Bone marrow (tissue), 2 donors: ENCODE measurements at places on chromosomes 7 and 10.

DNA sequence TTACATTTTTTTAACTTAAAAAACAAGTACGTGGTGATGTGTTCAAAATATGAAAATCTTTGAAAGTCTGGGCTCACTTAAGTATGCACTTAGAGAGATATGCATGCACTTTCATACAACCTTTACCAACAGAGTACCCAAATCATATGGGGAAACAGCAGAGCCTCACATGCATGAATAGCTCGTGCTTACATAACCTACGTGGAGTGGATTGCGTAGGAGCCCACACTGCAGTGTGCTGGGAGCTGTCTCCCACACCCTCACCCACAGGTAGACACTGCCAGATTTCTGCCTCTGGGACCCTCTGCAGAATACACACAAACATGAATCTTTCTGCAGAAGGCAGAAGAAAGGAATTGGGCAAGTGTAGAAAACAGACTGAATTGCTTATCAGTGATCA lies 581 bp downstream of the CLCN1 start:
- no peak for DNase-seq

- no peak for DNase-seq
These were observed 41.6 kb downstream of the FRMPD2 start for GRCh38 chr10:48232717-48233447.

DNA sequence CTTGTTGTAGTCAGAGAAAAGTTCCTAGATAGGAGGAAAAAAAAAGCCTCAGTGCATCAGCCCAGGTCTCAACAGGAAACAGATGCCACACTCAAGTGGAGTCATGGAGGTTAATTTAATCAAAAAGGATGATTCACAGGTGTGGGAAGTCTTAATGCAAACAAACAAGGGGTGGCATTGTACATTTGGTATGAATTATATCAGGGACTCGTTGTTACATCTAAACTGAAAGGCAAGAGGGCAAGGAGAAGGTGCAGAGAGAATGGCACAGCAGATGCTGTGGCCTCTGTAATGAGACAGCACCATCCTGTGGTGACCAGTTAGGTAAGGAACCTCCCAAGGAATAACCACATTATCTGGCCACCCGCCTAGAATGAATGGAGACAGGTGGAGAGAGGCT lies 133.7 kb downstream of the PTPRZ1 start:
- no peak for DNase-seq

- no peak for DNase-seq
These were observed 43.2 kb downstream of the SVOPL start for GRCh38 chr7:138657854-138658386.

- peak; percentile 56 for DNase-seq
These were observed 208.4 kb downstream of the TPST1 start for GRCh38 chr7:66413379-66414114.

GRCh38 chr10:24012249-24012803 lies 196.6 kb upstream of the KIAA1217 start:
- no peak for DNase-seq

- DNase-seq, result no peak
These were observed 49.9 kb upstream of the CAMK2B start for GRCh38 chr7:44375236-44375699.

DNA sequence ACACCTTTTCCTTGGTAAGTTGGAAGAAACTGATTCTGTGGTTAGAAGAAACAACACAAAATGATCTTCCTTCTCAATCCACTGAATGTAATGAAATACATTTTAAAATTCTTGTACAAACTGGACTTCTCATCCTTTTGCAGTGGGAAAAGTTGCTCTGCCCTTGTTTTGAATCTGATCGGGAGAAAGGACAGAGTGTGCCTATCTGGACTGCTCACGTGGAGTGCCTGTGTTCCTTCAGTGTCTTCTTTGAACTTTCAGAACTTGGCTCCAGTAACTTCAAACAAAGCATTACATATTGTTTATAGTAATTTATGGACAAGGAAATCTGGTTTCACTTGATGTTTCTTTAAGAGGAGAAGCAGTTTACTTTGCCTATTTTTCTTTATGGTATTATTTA lies 17.1 kb downstream of the SLC26A3 start:
- DNase-seq, result no peak

DNA sequence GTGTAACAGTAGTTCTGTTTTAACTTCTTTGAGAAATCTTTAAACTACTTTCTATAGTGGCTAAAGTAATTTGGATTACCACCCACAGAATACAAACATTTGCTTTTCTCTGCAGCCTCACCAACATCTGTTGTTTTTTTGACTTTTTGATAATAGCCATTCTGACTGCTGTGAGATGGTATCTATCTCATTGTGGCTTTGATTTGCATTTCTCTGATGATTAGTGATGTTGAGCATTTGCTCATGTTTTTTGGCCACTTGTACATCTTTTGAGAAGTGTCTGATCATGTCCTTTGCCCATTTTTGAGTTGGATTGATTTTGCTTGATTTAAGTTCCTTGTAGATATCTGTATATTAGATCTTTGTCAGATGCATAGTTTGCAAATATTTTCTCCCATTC lies 66.7 kb downstream of the RNF133 start:
- no peak for DNase-seq

- no peak for DNase-seq
These were observed 18.5 kb downstream of the CFAP70 start for GRCh38 chr10:73340121-73340520.

GRCh38 chr7:92330835-92331438 lies 85.2 kb downstream of the ANKIB1 start:
- no peak for DNase-seq

DNA sequence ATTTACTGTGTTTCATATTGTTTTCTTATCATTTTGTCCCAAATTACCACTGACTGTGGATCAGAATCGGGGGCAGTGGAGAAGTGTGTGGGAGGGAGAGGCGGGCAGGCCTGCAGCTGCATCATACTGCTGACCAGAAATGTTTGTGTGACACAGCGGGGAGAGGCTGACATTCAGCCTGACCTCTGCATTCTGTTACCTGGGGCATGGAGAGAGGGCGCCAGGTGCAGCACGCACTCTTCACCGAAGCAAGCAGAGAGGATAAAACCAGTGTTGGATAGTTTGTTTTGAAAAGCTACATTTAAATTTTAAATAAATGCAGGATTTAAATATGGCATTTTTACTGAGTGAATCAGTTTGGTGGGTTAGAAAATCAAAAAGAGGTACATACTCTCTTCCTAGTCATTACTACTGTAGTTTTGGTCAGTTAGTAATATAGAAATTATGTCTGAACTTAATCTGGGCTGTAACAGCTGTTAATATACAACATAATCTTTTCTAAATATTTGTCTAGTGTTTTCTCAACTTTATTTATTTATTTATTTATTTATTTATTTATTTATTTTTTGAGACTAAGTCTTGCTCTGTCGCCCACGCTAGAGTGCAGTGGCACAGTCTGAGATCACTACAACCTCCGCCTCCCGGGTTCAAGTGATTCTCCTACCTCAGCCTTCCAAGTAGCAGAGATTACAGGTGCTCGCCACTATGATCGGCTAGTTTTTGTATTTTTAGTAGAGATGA lies 8.8 kb upstream of the STMP1 start:
- DNase-seq, result no peak

- no peak for DNase-seq
These were observed 239.6 kb upstream of the STEAP1 start for GRCh38 chr7:89914711-89915110.

DNA sequence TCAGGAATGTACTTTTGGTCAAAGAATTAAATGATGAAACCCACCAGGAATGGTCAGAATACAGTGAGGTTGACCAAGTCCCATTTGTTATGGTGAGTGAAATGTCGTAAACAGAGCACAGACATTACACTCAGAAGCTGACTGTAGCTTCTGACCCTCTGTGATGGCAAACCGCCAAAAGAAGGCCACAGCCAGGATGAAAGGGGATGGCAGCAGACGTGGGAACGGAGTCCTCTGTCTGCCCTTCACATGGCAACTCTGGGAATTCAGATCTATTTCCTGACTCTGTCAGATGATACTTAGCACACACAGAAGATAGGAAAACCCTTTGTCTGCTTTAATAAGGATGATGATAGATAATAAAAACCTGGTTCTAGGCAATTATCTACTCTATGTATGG lies 757.1 kb downstream of the SORCS3 start:
- DNase-seq, result no peak

GRCh38 chr7:30994206-30995100 lies 30.7 kb downstream of the GHRHR start:
- no peak for DNase-seq

DNA sequence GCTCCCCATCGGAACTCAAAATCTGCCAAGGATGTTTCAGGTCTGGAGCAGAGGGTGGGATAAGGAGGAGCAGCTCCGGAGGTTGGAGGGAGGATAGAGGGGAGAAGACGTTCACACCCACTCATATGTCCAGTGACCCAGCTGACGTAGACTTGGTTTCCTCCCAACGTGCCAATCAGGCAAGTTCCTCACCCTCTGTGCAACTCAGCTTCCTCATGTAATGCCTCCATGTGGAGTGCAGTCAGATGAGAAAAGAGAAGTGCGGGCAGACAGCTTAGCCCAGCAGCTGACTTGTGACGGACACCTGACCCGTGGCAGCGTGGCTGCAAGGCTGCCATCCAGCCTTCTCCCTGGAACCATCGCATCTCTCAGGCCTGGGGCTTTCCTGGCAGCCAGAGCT lies 86.8 kb downstream of the NPTX2 start:
- no peak for DNase-seq

DNA sequence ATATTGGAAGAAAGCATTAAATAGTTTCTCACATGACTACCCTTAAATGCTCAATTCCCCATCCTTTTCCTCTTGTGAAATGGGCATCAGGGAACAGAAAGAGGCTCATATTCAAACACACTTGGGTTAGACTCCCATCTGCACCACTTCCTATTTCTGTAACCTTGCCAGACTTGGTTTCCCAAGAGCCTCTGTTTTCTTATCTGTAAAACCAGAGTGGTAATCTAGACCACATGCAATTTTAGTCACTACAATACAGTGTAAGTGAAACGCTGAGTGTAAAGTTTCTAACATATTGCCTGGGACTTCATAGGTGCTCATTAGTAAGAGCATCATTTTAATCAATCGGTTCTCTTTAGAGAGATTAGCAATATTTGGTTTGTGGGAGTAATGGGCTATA lies 136.3 kb downstream of the SORCS1 start:
- DNase-seq, result peak; percentile 14

- DNase-seq, result no peak
These were observed 53.7 kb upstream of the CD36 start for GRCh38 chr7:80584778-80585177.

GRCh38 chr10:104197364-104197763 lies 34.8 kb downstream of the CFAP43 start:
- no peak for DNase-seq

- DNase-seq, result no peak
These were observed 27.1 kb downstream of the PCGF5 start for GRCh38 chr10:91247360-91248111.

GRCh38 chr10:4670737-4671136 lies 155.3 kb upstream of the AKR1E2 start:
- no peak for DNase-seq

DNA sequence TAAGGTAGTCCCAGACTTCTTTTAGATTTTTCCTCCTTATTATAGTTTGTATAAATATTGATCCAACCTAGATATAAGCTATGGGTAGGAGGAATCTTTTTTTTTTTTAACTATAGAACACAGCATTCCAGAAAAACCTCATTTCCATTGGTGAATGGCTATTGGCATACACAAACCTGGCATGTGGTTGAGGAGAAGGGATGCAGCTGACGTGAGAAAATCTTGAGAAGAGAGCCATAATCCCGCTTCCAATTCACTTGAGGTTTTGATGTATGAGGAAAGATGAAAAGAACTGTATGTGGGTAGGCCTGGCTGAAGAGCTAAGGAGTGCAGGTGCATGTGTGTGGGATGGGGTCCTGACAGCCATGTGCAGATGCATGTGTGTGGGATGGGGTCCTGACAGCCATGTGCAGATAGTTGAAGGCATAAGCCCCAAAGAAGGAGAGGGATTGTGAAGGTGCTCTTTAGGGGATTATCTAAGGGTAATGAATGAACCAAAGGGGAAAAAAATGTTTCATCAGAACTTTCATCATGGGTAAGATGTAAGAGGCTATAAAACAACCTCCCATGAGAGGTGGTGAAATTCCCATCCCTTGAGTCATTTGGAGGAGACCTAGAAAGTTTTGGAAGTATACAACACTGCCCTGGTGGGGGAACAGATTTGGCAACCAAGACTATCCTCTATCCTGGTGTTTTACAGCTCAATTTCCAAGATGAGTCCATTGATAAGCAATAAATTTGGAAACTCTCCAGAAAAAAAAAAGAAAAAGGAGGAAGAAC lies 3.8 kb upstream of the PKD2L1 start:
- no peak for DNase-seq

DNA sequence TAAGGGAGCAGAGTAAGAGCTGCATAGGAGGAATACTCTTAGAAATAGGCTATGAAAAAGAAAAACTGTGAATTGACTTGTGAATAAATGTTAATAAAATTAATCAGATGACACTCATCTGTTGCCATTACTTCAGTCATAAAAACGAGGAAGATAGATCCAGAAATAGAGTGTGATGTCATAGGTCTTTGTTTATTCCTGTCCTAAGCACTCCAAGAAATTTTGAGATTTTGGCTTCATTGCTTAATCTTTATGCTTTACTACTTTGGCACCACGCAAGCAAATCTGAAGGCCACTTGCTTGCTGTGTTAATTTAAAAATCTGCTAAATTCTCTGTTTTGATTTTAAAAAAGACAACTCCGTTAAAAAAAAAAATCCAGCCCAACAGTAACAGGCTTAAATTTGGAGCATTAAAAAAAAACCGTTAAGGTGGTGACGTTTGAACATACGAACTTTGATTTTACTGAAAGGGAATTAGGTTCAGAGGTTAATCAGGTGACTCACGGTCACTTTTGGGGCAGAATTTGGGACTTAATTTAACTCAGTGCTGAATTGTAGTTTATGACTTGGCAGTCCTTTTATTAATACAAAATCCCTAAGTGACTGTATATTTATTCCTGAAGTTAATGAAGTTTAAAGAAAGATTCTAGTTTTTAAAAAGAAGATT lies 3.4 kb downstream of the IFRD1 start:
- no peak for DNase-seq

- DNase-seq, result no peak
These were observed 1.5 kb upstream of the TSPAN14 start for GRCh38 chr10:80452640-80453039.

DNA sequence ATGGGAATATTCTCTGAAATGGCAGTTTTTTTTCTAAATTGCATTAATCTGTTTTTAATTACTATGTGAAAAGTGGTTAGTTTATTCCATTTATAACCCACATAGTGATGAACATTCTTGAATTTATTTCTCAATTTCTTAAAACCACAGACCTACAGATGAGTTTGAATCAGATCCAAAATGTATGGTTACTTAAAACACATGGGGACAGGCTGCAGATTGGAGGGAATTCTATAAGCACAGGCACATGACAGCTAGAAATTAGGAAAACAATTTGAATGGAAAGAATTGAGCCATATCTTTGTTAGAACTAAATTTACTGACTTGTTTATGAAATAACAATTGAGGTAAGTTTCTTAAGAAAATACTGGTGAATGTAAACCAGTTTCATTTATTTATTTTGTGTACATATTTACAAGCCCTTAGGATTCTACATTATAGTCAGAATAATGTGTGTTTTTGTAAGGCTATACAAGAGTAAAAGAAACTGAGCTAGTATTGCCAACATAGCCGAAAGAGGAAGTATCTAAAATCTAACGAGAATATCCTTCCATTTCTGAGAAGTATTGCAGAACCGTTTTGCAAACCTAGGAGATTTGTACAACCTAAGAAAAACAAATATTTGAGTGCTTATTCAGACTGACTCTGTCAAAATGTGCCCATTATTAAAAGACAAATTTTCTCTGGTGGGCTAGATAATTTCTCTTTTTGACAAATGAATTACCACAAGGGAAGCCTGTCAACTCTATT lies 434.3 kb upstream of the SEMA3D start:
- DNase-seq, result no peak

GRCh38 chr10:113329121-113329596 lies 223.7 kb upstream of the HABP2 start:
- no peak for DNase-seq

- no peak for DNase-seq
These were observed 83.2 kb downstream of the COBL start for GRCh38 chr7:51233374-51233773.
